ENCODE measurements at places on chromosomes 3 and 15. TPM values are rescaled to one million over a fixed set of nuclear protein-coding genes. Genes with fewer than 3 reads are reported as not detected.

Gene BSN
- total RNA-seq = 0.07 TPM

Gene ACOX2
- total RNA-seq = not detected

Gene TRPM1
- total RNA-seq = not detected

Gene STRA6
- not detected for total RNA-seq

Gene CLDN16
- not detected for total RNA-seq

Gene TIGIT
- 3.7 TPM for total RNA-seq

Gene FRMD4B
- 19.9 TPM for total RNA-seq

Gene GRIP2
- not detected for total RNA-seq

Gene ADAMTS7
- 2.3 TPM for total RNA-seq

Gene CCR3
- total RNA-seq = 0.16 TPM

Gene DAZL
- total RNA-seq = not detected

Gene RGMA
- total RNA-seq = not detected

Gene CFAP91
- total RNA-seq = not detected

Gene AHSG
- not detected for total RNA-seq

Gene MINAR1
- 0.95 TPM for total RNA-seq

Gene NECTIN3
- 1.3 TPM for total RNA-seq

Gene MKRN3
- total RNA-seq = 1.7 TPM

Gene SLC24A5
- total RNA-seq = not detected

Gene ANKUB1
- total RNA-seq = not detected

Gene GTF2A2
- total RNA-seq = 138 TPM

Gene PLA2G4D
- total RNA-seq = not detected

Gene SLC28A2
- total RNA-seq = not detected

Gene PLSCR2
- 0.11 TPM for total RNA-seq

Gene VIPR1
- 3.4 TPM for total RNA-seq

Gene CCDC54
- not detected for total RNA-seq

Gene DNAH12
- 0.14 TPM for total RNA-seq

Gene SAMD7
- total RNA-seq = not detected

Gene SERPINI1
- total RNA-seq = 2.1 TPM

Gene MASP1
- not detected for total RNA-seq

Gene IGDCC3
- not detected for total RNA-seq
